ENCODE measurements at places on chromosomes 7 and 10.

GRCh38 chr10:60974463-60975149, 30.6 kb upstream of the RHOBTB1 start:
- no peak for DNase-seq

DNA sequence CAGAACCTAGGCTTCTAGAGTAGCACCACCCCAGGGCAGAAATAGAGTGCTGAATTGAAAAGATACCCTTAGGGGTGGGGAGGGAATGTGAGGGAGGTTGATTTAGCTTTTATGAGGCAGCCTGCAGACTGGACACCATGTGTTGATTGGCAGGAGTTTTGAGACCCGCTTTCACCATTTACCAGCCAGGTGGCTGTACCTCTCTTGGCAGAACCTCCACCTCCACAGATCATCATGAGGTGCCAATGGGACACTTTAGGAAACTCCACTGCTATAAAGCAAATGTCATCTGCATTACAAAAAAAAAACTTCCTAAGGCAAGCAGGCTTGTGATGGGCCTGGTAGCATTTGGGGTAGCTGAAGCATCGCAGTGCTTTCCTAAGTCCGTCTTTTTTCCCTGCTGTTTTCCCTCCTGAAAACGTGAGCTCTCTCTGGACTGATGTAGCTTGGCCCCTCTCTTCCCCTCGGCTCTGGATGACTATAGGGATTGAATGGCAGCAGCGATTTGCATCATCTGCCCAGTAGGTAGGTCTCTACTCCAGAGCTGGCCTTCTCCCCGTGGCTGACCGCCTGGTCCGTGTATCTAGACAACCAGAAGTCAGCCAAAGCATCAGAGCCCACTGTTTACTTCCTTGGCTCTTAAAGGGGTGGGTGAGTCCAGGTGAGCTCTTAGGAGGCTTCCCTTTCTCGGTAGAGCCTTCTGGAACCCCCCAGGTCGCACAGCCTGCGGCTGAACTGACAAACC, 1.3 kb downstream of the PCBD1 start:
- no peak for DNase-seq

- no peak for DNase-seq
Measured at GRCh38 chr7:89133357-89133756, 337.8 kb upstream of the TEX47 start.

DNA sequence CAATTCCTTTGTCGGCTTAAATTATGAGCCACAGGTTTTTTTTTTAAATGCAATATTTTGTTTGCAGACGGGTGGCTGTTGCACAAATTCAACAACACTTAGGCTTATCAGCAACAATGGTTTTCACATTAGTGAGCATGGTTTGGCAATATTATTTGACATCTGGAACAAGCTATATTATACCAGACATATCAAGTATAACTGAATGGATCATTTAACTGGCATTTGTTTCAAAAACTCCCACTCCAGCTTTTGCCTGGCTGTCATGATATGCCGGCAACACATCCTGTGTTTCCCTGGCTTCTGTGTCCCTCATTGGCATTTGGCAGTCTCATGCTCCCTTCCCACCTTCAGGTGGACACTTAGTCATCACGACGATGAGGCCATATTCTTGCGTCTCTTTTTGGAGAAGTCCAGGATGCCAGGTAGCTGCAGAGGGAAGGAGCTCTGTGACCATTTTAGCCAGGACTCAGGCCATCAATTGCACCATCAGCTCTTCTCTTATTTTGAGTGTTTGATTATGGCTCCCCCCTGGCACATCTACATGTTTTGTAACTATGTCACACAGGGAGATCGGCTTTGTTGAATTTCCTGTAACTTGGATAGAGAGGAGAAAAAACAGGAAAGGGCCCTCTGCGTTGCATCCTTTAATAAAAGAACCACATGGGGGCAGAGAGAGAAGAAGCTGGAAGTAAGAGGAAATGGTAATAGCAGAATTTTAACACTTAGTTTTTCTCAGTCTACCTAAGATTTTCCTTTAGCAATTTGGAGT, 413.9 kb downstream of the LRMDA start:
- no peak for DNase-seq

- no peak for DNase-seq
Measured at GRCh38 chr10:73408978-73409521, 4.8 kb downstream of the ANXA7 start.

DNA sequence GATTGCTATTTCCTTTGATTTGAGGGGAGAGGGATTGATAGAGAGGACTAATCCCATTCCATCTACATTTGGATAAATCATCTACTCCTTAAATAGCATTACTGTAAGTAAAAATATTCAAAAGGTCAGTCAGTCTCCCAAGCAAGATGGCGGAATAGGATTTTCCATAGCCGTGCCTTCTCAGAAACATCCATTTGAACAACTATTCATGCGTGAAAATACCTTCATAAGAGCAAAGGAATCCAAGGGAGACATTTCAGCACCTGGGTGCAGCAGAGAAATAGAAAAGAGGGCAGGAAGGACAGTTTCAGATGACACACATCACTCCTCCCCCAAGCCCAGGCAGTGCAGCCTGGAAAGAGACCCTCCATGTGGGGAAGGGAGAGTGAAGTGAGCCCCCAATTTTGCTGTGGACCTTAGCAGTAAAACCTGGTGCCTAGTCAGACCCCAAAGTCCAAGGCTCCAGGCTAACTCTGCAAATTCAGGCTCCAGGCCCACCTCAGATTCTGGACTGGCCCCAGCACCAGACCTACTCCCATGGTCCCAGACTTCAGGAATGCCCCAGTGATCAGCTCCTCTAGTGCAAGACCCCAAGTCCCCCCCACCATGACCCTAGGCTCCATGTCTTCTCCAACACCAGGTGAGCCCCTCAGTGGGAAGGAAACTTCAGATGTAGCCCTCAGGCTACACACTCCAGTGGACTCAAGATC, 104.3 kb upstream of the LANCL2 start:
- no peak for DNase-seq

- no peak for DNase-seq
Measured at GRCh38 chr7:35015346-35015859, 21.9 kb downstream of the DPY19L1 start.

DNA sequence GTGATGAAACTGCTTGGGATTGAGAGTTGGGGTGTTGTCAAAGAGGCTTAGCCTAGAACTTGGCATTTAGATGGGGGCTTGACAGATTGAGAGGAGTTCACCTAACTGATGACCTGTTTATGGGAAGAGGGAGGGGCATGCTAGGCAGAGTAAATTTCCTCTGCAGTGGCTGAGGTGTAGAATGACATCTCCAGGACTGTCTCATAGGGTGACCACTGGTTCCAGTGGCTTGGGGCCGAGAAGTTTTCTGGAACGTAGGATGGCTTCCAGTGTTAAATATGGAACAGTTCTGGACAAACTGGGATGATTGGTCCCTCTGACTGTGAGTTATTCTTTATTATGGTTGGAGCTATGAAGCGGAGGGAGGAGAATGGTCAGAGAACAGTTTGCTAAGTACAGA, 186.4 kb downstream of the PLXDC2 start:
- no peak for DNase-seq

DNA sequence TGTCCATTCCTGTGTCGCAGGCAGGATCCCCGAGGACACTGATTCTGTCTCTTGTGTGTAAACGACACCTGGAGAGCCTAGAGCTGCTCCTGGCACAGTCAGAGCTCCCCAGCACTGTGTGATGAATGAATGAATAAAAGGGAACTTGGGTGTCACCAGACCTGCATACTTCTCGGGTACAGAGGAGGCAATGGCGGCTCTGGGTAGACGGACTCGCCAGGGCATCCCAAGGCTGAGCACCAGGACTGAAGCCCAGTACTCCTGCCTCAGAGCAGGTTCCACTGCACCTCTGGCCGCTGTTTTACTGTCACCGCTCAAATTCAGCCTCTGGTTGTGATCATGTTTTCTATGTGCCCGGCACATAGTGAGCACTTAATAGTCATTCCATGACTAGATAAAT, 255.8 kb downstream of the GLRX3 start:
- DNase-seq = no peak

DNA sequence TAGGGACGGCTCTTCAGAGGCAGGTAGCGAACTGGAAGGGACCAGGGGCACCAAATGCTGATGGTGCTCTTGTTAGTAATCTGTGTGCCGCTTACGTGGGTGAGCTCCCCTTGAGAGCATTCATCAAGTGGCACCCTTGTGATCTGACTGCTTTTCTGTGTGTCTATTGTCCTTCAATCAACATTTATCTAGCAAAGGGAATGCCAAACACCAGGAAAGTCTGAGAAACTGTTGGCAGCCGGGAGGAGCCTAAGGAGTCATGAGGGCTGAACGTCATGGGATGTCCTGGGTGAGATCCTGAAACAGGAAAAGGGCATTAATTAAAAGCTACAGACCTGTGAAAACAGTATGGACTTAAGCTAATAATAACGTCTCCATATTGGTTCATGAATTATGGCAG, 733.1 kb downstream of the TYW1 start:
- no peak for DNase-seq

DNA sequence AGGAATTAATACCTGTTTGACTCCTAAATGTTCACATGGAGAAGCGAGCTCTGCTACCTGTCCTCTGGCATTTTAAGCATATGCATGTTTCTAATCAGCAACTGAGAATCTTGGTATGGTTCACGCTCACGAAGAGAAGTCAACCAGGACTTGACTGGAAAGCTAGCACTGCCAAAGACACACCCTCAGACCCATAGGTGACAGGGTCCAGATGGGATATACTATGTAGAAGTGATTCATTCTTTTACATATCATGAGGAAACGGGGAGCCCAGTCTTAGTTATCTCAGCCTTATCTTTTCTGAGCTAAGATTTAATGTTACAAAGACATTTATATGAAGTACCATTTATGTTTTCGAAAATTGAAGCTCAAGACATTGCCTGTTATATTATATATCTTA, 313.0 kb downstream of the DOCK4 start:
- no peak for DNase-seq

DNA sequence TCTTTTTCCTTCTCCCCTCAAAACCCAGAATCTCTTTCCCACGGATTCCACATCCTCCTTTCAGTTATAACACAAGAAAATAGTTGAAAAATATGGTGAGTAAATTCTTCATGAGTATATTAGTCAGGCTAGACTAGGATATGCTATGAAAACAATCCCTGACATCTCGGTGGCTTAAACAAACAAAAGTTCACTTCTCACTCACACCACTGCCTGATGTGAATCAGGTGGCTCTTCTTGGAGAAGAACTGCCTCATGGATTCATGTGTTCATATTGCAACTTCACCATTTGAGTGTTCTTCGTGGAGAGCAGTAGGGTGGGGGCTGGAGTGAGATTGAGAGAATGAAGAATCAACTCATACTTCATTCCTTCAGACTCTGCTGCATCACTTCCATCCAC, 204.1 kb downstream of the PHF14 start:
- DNase-seq = no peak

DNA sequence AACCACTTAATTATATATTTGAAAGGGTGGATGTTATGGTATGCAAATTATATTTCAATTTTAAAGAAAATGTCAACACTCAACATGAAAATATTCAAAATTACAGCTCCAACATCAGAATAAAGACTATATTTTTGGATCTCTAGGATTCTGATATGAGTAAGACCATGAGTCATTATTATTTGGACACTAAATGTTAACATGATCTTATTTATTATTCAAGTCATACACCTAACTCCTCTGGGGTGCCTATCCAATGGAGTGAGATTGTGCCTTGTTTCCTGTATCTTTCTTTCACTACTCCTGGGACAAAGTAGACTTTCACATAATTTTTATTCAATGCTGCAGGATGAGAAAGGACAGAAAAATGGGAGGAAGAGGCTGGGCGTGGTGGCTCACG, 135.2 kb upstream of the PRSS1 start:
- no peak for DNase-seq
